ENCODE measurements at places on chromosomes 12 and 14.
A peak's percentile ranks its signal among the peaks of the same experiment; 100 is the strongest.

- peak; percentile 12 for DNase-seq
Measured at GRCh38 chr12:91852634-91853033, 293.0 kb downstream of the BTG1 start.

DNA sequence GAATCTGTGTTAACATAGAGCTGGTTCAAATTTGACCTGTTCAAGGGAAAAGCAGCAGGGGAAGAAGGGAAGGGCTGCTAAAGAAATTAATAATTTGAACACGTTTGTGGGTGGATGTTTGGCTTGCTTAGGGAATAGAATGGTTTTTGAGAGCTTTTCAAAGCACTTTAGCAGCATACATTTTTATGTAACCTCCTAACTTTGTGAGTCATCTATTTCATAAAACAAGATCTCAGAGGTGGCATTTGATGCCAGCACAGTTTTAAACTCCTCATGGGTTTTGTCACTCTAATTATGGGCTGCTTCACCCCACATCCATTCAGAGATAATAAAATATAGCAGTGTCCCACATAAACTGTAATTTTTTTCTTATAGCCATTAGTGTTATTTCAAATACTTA is 143.8 kb downstream of the ACSS3 start:
- DNase-seq, result no peak

- DNase-seq, result peak; percentile 83
Measured at GRCh38 chr14:76261371-76261811, 109.7 kb downstream of the GPATCH2L start.

DNA sequence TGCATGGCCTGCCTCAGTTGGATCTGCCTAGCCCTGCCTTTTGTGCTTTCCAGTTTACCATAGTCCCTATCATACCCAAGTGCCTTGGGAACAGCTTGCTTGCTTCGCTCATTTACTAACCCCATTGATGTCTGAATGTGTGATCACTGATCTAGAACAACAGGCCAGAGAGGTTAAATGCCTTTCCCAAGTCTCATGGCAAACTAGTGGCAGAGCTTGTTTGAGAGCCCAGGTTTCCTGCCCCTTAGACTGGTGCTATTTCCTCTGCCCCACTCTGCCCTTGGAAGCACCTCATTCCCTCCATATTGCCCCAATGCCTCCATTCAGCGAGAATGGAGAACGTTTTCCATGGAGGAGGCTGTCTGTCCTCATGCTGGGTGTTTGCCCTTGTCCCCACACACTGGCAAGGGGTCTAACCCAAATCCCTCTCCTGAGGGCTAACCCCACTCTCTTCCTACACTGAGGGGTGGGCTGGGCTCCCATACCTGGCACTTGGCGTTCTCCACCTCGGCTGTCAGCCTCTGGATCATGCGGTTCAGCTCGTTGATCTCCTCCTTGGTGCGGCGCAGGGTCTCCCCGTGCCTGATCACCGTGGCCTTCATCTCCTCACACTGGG is 19.8 kb downstream of the KRT7 start:
- DNase-seq, result no peak

GRCh38 chr12:60195483-60195882 is 599.7 kb downstream of the SLC16A7 start:
- no peak for DNase-seq

GRCh38 chr12:115213538-115214016 is 529.6 kb upstream of the TBX3 start:
- no peak for DNase-seq

GRCh38 chr14:60563113-60563512 is 54.2 kb downstream of the SIX6 start:
- no peak for DNase-seq

DNA sequence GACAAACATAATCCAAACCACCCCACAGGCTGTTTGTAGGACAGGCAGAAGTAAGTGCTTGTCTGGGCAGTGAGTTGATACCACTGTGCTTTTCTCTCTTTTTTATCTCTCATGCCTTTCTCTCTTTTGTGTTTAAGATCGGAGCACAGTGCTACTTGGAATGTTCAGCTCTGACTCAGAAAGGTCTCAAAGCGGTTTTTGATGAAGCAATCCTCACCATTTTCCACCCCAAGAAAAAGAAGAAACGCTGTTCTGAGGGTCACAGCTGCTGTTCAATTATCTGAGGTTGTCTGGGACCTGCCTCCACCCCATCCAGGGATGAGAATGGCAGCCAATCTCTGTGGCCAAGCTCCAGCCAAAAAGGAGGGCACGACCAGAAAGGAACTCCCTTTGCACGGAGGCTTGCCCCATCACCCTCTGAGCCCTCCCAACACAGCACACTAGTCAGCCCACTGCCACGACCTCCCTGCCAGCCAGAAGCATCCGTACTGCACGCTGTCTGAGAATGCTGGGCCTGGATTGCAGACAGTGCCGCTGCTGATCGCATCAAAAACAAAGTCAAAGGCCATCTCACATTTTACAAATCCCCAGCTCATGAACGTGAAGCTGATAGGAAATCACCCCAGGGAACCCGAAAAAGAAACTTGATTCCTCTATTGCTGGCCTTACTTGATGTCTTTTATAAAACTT is 27.8 kb downstream of the GPHB5 start:
- DNase-seq, result no peak

DNA sequence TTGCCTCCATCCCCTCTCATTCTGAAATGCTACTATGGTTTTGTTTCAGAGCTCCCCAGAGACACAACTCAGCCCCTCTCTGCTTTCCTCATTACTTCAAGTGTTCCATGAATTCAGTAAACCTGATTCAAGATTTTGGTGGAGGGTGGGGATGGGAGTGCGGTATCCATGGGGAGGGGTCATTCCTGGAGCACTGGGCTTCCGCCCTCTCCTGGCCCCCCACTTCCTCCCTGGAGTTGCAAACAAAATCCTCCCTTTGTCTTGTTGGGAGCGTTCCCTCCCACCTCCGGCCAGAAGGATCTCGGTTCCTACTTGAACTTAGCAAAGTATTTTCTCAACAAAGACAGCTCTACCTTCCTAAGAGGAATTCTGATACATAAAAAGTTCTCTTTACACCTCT is 71.8 kb upstream of the LTA4H start:
- no peak for DNase-seq

- peak; percentile 6 for DNase-seq
Measured at GRCh38 chr12:106138357-106138632, 459 bp downstream of the NUAK1 start.

- DNase-seq, result no peak
Measured at GRCh38 chr12:55955800-55956508, 9.9 kb downstream of the PMEL start.

DNA sequence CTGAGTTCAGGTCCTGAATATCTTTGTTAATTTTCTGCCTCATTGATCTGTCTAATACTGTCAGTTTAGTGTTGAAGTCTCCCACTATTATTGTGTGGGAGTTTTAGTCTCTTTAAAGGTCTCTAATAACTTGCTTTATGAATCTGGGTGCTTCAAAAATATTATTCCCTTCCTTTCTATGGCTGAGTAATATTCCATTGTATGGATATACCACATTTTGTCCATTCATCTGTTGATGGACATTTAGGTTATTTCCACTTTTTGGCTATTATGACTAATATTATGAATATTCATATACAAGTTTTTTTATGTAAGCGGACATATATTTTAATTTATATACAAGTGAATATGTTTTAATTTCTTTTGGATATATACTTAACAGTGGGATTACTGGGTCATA is 82.7 kb downstream of the SDR9C7 start:
- DNase-seq, result no peak

DNA sequence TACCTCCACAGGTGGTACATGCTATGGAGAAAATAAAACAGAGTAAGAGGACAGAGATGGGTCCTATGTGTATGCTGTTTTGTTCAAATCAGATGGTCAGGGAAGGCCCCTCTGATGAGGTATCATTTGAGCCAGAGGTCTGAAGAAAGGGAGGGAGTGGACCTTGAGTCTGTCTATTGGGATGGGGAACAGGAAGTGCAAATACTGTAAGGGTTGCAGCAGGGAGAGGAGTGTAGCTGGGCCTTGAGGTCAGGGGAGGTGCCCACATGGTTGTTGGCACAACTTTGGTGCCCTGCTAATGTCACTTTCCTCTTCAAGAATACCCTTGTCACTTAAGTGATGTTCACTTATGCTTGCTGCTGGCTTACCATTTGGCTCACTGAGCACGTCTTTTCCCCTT is 83.3 kb downstream of the PRKCH start:
- DNase-seq, result no peak

GRCh38 chr14:89004166-89004565 is 179.7 kb downstream of the TTC8 start:
- no peak for DNase-seq

GRCh38 chr12:60021235-60021634 is 425.4 kb downstream of the SLC16A7 start:
- DNase-seq, result no peak

DNA sequence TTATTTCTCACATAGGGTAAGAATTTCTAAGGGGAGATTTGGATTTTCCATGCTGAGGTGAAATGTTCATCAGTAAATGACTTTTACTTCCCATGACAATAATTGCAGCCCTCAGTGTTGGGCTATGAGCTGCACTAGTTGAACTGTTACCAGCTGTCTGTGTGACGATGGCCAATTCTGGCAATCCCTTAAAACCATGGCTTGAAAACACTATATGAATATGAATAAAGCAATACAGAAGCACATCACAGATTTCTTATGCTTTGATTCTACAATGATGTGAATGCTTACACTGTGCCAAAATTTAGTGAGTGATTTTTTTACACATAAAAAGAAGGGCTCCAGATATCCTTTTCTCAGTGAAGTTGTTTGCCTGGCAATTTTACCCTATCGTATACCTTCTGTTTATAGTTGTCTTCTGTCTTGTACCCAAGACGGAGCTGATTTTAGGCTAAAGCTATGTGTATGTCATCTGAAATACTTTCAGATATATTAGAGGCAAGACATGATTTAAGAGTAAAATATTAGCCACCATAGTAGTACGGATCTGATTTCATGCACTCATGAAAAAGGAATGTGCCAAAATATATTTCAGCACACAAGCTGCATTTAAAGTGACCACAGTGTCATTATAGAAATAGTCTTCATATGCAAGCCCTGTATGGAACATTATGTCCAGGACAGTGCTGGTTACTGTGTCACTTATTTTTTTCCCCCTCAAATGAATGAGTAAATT is 52.0 kb downstream of the SLC38A4 start:
- DNase-seq, result no peak

Data from NCI-H146 (cell line).